ENCODE measurements at places on chromosomes 13 and 19.

DNA sequence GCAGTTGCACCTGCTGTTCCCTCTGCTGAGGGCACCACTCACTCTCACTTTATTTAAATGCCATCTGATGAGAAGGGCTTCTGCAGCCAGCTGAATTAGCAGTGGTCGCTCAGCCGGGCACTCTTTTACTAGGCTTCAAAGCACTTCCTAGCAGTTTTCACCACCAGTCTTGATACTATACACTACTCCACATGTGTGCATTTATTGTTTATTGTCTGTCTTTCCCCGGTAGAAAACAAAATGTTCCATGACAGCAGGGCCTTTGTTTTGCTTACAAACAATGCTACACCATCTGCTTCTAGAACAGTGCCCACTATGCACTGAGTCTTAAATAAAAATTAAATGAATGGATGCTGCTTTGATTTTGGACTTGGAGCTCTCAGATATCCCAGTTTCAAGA is 404.9 kb downstream of the FGF14 start:
- DNase-seq, result no peak

- no peak for DNase-seq
These were observed 172.1 kb downstream of the NUFIP1 start for GRCh38 chr13:44817131-44817671.

- no peak for DNase-seq
These were observed 215.5 kb downstream of the NHLRC3 start for GRCh38 chr13:39253774-39254173.

- DNase-seq, result no peak
These were observed 71.5 kb upstream of the GJB6 start for GRCh38 chr13:20303636-20304035.

GRCh38 chr13:72379581-72379980 is 347.8 kb downstream of the MZT1 start:
- no peak for DNase-seq

DNA sequence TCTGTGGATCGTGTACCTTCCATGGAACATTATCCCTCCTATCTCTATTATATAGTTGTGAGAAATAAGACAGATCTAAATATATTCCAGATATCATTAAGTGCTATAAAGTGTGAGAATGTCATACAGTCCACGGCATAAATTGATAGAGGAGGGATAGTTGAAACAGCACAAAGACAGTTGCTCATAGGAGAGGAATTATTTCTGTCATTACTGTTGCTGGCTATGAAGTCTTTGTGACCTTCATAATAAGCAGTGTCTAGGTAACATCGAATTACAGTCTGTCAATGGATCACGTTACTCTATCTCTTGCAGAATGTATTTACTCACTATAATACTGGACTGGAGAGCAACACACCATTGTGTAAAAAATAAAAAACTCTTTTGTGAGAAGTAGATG is 671.5 kb upstream of the PCDH20 start:
- no peak for DNase-seq

GRCh38 chr19:10228920-10229319 is 2.2 kb downstream of the S1PR2 start:
- peak; percentile 40 for DNase-seq

DNA sequence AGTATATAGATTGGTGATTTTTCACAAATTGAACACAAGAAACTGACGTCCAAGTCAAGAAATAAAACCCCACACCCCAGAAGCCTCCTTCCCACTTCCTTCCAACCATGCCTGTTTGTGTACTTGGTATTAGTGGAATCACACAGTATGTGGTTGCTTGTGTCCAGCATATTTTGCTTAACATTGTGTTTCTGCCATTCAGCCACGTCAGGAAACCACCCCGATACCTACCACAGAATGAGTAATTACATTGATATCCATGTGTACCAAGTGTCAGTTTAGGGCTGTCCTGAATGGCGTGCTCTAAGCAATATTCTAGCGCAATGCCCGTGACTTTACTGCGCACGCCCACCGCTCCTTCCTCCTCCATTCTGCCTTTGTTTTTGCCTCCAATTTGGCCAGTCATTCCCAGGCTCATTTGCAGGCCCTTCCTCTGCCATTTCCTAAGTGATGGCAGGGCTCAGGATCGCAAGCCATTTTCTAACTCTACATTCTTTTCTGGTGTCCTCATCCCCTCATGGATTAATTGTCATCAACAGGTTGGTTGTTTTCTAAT is 25.9 kb upstream of the MPHOSPH8 start:
- no peak for DNase-seq

GRCh38 chr13:21120191-21120590 is 56.2 kb downstream of the SKA3 start:
- no peak for DNase-seq

GRCh38 chr19:51417107-51417809 is at the start of gene SIGLEC10:
TSS of gene SIGLEC10 (minus strand) at chr19:51417642. CDS start at chr19:51417581, 61 bp downstream.
- DNase-seq, result peak; percentile 86

DNA sequence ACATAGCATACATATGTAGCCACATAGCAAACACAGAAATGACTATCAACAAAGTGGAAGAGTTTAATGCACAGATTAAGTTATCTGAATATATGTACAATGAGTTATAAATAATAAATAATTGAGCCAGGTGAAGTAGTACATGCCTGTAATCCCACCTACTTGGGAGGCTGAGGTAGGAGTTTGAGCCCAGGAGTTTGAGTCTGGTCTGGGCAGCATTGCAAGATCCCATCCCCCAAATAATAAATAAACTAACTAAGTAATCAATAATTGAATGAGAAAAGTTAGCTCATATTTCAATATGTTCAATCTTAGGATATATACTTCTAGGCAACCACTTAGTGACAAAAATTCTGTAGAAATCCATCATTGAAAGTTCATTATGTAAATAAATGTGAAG is 1.7 kb downstream of the CARD8 start:
- DNase-seq, result no peak

GRCh38 chr19:56594446-56594782 is 688 bp upstream of the ZNF71 start:
- DNase-seq, result no peak

GRCh38 chr13:46594374-46595078 is 41.6 kb downstream of the LRCH1 start:
- no peak for DNase-seq

GRCh38 chr19:48793271-48793670 is 17.6 kb downstream of the BCAT2 start:
- DNase-seq, result no peak

DNA sequence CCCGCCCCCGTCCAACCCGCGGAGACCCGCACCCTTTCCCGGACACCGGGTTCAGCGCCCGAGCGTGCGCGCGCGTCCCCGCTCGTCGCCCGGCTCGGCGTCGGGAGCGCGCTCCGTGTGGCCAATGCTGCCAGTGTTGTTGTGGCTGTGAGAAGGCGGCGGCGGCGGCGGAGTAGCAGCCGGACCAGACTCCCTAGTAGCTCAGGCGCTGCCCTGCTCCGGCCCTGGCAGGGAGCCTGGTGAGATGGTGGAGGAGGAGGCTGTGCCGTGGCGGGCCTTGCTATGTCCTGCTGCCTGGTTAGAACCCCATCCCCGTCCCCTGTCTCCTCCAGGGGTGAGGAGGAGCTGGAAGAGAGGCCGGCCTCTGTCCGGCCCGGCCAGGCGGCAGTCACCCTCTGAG is 553.2 kb downstream of the TUBA3C start:
- DNase-seq, result no peak

DNA sequence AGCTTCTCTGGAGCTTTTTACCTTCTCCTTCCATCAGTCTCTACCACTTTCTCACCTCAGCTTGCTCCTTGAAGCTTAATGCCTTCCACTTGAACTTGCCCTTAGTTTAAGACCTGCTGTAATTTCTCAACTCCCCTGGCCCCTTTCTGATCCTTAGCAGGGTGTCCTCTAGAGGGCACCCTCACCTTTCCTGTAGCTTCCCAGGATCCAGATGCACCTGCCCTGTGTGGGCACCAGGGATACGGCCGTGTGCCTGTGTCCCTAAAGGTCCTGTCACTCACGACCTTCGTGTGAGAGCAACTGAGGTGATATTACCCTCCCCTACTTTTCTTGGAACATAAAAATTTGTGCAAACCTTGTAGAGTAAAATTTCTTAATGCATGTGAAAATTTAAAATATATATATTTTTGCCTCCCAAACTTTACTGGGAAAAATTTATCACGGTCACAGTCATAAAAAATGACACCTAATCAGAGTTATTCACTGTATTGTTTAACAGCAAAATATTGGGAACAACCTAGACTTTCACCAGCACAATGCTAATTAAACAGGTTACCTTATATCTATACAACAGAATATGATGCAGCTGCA is 46.4 kb downstream of the PSG3 start:
- peak; percentile 16 for DNase-seq

- DNase-seq, result no peak
These were observed 9.8 kb downstream of the CBY2 start for GRCh38 chr13:45711951-45712350.

DNA sequence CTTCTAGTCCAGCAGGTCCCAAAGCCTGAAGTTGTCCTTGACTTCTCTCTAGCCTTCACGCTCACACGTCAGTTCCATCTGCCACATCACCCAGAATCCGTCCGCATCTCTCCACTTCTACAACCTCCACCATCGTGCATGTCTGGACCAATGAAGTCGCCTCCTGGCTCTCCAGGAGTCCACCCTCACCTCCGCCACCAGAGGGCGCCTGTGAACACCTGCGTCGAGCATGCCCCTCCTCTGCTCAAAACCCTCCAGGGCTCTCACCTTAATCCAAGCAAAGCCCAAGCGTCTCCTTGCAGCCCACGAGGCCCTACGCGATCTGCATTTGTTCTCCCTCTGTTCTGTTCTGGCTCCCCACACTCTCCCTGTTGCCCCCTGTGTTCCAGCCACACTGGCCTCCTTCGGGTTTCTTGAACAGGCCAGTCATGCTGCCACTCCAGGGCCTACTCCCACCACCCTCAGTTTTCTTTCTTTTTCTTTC is 3.7 kb downstream of the USHBP1 start:
- DNase-seq, result peak; percentile 86

GRCh38 chr13:104416973-104417372 is 1350.8 kb upstream of the SLC10A2 start:
- no peak for DNase-seq

- no peak for DNase-seq
These were observed 12.8 kb downstream of the CAPS start for GRCh38 chr19:5926641-5927440.

DNA sequence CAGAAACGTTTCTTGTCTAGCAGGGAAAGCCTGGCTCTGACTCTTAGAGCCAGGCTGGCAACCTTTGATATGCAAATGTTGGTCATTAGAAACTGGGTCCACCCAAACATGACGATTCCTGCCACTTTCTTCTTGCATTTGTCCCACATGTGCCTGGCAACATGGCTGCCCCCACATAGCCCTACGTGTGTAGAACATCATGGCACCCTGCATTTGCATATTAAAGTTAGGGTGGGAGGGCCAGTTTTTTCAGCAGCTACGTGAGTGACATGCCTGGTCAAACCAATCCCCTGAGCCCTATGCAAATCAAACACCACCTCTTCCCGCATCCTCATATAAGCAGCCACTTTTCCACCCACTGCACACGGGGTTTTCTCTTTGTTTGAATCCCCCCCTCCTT is 95.0 kb downstream of the LIG4 start:
- DNase-seq, result no peak

GRCh38 chr13:33250609-33251008 is 34.9 kb downstream of the STARD13 start:
- DNase-seq, result no peak

GRCh38 chr13:20997301-20998161 is 63.9 kb downstream of the LATS2 start:
- no peak for DNase-seq

DNA sequence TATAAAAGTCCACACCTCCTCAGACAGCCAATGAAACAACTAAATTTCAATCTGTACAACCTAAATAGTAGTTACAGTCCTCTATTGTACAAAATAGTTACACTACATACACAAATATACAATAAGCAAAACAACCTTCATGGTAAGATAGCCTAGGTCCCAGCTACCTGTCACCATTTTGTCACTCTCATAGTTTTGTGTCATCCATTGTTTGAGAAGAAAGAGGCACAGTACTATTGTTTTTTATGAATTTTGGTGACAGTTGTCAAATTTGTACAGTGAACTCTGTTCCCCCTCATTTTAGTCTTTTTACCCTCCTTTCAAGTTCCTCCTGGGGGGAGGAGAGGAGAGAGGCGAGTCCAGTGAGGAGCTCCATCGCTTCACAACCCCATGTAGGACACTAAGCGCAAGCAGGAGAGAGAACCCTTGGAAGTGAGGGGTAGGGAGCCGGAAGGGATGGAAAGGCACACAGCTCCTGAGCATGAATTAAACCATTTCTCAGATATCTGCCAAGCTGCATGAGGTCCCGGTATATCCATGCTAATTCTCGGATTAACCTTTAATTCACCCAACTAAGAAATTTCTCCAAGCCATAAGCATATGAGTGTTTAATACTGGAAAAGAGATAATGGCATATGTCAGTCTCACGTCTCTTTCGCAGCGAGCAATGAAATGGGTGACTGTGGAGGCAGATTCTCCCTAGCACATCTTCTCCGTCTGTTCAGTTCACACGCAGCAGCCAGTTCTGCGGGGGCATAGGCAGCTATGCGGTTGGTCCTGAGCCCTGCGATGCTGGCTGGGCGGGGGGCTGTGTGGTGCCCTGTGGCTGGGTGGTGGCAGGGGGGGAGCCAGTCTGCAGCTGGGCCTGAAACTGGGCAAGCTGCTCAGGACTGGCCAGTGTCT is 60.5 kb downstream of the SERP2 start:
- DNase-seq, result no peak

DNA sequence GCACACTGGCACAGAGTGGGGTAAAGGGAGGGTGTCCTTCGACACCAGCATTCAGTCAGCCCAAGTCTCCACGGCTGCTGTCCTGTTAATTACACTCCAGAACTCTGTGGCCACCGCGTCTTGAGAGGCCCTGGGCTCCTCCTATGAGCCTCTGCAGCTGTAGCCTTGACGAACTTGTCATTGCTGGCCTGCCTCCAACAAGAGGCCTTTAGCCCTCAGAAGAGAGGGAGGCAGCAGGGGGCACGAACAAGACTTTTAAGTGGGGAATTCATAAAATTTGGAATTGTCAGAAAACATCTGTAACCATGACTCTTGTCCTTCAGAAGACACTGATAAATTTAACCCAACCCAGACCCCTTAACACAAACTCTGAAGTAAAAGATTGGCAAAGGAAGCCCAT is 241.9 kb downstream of the UQCRFS1 start:
- DNase-seq, result no peak

- no peak for DNase-seq
These were observed 12.3 kb downstream of the ATP8B3 start for GRCh38 chr19:1799695-1800342.

All from Kasumi-1 (cell line).